ENCODE measurements at places on chromosomes 16 and 17.

DNA sequence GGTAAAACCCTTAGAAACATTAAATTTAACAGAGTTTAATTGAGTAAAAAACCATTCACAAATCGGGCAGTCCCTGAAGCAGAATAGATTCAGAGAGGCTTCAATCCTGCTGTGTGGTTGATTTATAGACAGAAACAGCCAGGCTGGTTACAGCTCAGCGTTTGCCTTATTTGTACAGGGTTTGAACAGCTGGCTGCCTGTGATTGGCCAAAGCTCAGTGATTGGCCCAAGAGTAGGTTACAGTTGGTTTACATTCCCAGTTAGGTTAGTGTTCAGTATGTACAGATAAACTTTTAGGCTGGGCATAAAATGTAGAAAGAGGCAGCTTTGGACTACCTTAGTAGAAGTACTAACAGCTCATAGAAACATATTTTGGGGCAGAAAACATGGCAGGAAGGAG lies 210.4 kb upstream of the ELAC2 start:
- no peak for DNase-seq

DNA sequence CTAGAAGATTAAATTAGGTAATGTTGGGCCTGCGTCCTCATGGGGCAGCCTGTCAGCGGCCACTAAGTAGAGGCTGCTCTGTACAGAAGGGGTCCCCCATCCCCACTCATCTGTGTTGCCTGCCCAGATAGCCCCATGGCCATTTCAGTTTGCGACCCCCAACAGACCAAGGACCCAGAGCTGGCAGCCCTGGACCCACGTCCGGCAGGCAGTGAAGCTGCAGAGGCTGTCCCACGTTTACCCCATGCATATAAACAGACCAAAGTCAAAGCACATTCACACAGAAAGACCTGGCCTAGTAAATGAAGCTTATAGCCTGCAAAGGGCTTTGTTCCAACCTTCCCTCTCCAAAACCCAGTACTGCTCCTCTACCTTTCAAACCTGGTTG lies 4.6 kb downstream of the PDF start:
- no peak for DNase-seq

DNA sequence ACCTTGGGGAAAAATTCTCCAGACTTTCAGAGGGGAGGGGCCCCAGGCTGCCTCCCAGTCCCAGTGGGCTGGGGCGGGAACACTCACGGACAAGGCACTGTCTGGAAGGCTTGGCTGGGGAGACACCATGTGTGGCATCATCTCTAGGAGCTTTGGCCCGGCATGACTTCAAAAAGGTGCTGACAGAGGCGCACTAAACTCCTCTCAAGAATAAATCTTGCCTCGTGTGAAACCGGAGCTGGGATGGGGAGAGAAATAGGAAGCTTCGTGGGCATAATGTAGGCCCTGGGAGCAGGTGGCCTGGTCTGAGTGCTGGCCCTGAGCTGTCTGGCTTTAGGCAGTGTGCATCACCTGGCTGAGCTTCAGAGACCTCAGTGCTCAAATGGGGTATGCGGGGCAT lies 5.7 kb downstream of the WSCD1 start:
- DNase-seq: no peak

GRCh38 chr17:44334727-44335126 lies 10.1 kb upstream of the SLC25A39 start:
- no peak for DNase-seq

GRCh38 chr17:17685775-17686291 lies 4.6 kb downstream of the RAI1 start:
- no peak for DNase-seq

GRCh38 chr17:56098746-56099145 lies 54.5 kb upstream of the ANKFN1 start:
- no peak for DNase-seq

DNA sequence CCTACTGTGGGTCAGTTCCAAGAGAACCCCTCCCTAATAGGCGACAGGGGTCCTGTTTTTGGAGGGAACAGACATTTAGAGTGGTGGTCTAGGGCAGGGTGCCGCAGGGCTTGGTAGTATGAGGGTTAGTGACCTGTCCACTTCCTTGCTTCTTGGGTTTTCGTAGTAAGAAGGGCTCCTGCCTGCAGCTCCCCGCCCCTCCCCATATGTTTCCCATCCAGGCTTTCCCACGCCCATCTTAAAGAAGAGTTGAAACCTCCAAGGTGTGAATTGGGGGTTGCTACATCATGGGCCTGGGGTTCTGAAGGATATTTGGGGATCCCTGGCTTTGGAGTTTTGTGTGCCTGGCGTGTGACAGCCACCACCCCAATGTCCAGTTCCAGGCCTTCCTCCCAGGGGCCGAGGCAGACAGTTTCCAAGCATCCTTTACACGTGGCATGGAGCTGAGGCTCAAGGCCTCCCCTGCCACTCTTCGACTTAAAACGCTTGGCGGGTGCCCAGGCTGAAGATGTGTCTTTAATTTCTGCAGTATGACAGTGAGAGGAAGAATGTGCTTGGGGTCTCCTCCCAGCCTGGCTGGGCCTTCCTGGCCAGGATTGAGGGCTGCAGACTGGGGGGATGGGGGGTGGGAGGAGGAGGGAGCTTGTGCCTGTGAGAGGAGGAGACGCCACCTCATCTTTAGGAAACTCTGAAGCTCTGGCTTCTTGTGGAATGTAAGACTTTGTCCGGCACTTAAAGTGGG lies 2.3 kb upstream of the COL1A1 start:
- no peak for DNase-seq

GRCh38 chr16:87367529-87367928 lies 16.0 kb downstream of the FBXO31 start:
- no peak for DNase-seq

GRCh38 chr17:80318166-80318565 lies 57.5 kb downstream of the RNF213 start:
- DNase-seq: no peak

DNA sequence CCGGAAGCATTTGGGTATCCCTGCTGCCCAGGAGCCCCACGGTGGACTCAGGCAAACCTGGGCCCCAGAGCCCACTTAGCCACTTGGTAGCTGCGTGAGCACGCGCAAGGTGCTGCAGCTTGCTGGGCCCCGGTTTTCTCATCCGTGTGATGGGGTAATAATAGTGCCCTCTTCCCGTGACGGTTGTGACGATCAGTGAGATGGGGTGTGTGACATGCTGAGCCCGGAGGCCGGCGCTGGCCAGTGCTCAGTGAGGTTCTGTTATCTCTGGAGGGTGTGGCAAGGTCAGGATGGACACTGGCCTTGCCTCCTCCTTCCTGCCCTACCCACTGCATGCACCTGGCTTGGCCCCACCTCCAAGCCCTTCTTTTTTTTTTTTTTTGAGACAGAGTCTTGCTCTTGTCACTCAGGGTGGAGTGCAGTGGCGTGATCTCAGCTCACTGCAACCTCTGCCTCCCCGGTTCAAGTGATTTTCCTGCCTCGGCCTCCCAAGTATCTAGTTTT lies 82.6 kb downstream of the RAP1GAP2 start:
- DNase-seq: no peak

DNA sequence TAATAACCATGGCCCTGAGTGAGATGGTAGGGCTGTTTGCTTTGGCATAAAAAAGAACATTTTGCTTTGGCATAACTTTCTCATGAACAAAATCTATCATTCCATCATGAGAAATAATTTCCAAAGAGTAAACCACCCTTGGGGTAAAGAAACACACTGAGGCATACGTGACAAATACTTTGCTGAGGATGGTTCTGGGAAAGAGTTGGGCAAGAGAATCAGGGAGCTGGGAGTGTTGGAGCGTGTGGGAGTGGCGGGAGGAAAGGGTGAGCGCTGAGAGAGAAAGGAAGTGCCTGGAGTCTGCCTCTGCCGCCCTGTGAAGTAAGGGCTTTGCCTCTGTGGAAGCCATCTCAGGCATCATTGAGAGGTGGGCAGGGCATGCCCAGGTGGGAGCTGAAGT lies 60.2 kb upstream of the ARHGAP44 start:
- DNase-seq: no peak

Data from stimulated activated CD8-positive, alpha-beta memory T cell treated with anti-CD3 and anti-CD28 coated beads, Interleukin-2, amount 100 ng/mL, for 1 hour (primary cell).